ENCODE measurements at places on chromosomes 2 and 18.

DNA sequence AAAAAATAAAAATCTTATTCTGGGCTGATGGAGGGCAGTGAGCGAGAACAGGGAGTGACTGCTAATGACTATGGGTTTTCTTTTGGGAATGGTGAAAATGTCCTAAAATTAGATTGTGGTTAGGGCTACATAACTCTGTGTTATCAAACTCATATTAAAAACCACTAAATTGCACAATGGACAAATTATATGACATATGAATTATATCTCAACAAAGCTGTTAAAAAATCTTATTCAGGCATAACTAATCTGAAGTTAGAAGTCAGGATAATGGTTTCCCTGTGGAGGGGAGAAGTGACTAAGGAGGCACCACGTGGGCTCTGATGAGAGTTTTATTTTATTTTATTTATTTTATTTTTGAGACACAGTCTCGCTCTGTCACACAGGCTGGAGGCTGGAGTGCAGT is 32.1 kb upstream of the DPP4 start:
- no peak for DNase-seq

DNA sequence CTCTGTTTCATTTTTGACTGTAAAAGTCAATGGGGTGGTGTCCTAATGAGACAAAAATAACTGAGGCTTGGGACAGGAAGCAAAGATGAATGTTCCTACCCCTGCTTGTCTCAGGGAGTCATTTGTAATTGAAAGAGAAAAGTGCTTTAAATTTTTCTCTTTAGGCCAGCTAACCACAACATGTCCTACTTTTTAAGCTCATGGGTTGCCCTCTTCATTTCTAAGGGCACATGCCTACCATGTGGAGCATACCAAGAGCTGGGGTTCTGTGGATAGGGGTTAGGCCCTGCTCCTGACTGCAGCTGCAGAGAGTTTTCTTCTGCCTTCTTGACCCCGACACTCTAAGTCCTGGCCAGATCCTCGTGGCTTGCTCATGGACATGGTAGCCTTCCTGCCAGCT is 96.8 kb upstream of the ARL4C start:
- no peak for DNase-seq

- DNase-seq: no peak
Measured at GRCh38 chr2:45780541-45781463, 129.3 kb downstream of the PRKCE start.

- DNase-seq: no peak
Measured at GRCh38 chr18:70028084-70028483, 80.4 kb upstream of the CD226 start.

DNA sequence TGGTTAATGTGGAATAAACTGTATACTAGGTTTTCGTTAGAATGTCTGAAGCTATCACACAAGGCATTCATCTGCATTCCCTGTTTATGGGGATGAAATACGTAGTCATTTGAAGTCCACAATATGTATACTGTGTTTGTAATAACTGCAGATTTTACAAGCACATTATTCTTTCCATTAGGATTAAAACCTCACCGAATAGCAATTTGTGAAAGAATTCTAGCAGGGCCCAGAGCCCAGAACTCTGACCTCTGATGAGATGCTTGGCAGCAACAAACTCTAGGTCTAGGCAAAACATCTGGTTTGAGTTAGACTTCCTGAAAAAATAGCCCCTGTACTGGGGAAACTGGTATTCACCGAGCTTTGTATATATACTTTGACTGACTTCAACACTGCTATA is 158.2 kb downstream of the SRBD1 start:
- DNase-seq: no peak

DNA sequence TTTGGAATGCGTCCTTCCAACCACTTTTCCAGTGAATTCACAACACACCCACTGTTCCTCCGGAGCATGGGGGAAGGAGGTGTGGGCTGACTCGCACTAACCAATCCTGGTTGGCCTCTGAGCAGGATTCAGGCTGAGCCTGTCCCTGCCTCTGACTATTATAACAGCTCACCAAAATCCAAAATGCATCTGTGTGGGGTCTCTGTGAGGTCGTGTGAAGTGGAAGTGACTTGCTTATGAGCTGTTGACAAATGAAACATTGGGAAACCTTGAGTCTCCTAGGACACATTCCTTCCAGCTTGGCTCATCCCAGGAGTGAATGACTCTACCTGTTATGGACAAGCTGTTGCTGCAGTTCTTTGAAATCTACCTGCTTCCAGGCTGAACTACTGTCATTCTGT is 1.5 kb downstream of the CIDEA start:
- no peak for DNase-seq

- no peak for DNase-seq
Measured at GRCh38 chr2:78754930-78755329, 270.6 kb upstream of the REG3G start.

GRCh38 chr18:50080932-50081560 is 113.9 kb downstream of the MYO5B start:
- no peak for DNase-seq

DNA sequence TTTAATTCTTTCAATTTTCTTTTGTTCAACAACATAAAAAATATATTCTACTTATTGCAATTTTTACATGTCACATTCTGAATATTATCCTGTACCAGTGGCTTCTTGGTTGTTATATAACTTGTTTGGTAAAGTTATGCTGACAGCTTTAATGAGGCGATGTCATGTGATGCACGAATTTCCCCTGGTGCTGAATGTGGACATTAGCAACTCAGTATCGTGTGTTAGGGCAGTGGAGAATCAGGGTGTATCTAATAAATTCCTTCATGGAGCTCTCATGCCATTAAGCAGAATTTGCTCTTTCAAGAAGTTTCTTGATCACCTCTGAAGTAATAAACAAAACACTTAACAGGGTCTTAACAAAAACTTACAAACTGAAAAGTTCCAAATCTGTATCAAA is 99.6 kb upstream of the DNMT3A start:
- DNase-seq: no peak

- DNase-seq: no peak
Measured at GRCh38 chr2:99598441-99598840, 108.6 kb upstream of the REV1 start.

DNA sequence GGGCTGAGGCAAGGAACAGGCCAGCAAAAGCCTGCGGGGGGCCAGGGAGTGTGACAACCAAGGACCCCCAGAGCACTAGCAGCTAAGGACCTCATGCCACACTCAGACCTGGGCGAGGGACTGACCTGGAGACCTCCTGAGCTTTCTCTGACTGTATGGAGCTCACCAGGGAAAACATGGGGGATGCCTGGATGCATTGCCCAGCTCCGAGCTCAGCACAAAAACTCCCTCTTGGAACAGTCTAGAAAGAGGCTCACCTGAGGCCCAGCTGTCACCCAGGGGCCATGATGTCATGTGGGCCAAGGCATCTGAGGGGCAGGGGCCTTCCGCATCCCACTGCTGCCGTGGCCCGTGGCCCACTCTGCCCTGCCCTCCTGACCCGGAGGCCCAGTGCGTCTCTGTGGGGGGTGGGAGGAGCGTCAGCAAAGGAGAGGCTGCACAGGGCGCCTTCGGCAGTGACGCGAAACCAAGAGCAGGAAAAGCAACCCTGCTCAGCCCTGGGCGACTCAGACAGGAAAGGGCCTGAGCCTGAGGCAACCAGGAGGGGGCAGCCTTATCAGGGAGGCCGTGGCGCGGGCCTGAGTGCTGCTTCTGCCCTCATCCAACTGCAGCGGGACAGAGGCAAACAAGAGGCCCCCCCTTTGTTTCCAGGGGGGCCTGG is 57.3 kb upstream of the ALPP start:
- no peak for DNase-seq

- DNase-seq: peak; percentile 58
Measured at GRCh38 chr2:71510196-71510807, 56.9 kb downstream of the DYSF start.

DNA sequence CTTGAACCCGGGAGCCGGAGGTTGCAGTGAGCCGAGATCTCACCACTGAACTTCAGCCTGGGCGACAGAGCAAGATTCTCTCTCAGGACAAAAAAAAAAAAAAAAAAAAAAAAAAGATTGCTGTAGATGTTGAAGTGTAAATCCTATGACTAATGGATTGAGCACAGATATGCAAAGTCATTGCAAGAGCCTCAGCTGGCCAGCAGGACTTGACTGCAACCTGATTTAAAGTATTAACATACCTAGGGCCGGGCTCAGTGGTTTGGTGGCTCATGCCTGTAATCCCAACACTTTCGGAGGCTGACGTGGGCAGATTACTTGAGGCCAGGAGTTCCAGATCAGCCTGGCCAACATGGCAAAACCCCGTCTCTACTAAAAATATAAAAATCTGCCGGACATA is 103.4 kb upstream of the MSH2 start:
- no peak for DNase-seq

DNA sequence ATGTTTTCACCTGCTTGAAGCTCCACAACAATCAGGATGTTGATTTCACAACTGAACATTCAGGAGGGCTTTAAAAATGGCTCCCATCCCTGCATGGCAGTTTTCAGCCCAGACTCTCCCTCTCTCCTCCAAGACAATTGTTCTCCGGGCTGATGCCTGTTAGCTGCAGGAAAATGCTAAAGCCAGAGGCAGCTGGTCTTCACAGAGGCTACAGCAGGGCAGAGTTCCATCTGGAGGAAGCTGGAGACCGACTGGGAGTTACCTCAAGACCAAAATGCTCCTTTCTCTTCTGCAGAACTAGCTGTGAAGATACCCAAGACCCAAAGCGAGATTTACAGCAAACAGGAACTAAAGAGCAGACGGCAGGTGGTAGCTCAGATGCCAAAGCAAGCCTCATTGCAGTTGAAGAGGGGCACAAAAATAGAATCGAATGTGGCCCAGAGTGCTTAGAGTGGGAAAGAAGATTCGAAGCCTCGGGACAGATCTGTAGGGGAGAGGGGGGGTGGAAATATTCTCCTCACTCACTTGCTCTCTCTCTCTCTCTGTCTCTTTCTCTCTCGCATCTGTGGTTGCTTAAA is 423.6 kb downstream of the ZNF521 start:
- DNase-seq: no peak

GRCh38 chr2:38508311-38509039 is 94.3 kb downstream of the HNRNPLL start:
- peak; percentile 72 for DNase-seq

- no peak for DNase-seq
Measured at GRCh38 chr2:206408323-206409320, 34.7 kb upstream of the ADAM23 start.

- DNase-seq: no peak
Measured at GRCh38 chr2:205773989-205774388, 91.7 kb downstream of the NRP2 start.

DNA sequence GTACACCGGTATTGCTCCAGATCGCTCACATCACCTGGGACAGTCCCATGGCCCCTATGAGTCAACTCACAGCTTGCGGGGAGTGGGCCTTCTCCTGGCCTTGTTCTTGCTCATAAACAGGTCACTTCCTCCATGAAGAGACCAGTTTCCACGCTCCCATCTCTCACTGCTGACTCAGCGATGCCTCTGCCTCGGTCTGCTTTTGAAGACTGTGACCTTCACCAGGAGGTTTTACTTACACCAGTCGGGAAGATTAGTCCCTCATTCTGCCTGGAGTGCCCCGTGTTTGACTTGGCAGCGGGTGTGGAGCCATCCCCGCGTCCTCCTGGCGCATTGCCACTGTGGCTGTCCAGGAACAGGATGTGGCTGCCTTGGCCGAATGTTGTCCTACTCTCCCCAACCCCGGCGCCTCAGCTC is 159.8 kb downstream of the RHBDD1 start:
- peak; percentile 55 for DNase-seq

GRCh38 chr2:83959266-83959665 is 499.8 kb downstream of the SUCLG1 start:
- DNase-seq: no peak

GRCh38 chr2:67579806-67580205 is 182.7 kb downstream of the ETAA1 start:
- DNase-seq: no peak

- DNase-seq: peak; percentile 44
Measured at GRCh38 chr2:219352448-219353023, 20.0 kb upstream of the RESP18 start.

DNA sequence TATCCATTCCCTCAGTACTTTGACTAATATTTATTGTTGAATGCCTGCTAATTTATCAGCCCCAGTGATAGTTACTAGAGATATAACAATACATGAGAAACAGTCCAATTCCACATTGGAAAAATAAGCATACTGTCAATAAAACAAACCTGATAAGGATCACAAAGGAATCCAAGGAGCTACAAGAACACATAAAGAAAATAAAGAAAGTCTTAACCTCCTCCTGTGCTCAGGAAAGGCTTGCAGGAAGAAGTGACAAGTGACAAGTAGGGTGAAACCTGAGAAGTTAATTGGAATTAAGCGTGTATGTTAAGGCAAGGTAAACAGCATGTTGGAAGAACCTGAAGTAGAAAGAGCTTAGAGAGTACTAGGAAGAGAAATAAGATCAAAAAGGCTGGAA is 20.3 kb upstream of the ASNSD1 start:
- no peak for DNase-seq

GRCh38 chr2:143255899-143256298 is 126.7 kb downstream of the ARHGAP15 start:
- no peak for DNase-seq

DNA sequence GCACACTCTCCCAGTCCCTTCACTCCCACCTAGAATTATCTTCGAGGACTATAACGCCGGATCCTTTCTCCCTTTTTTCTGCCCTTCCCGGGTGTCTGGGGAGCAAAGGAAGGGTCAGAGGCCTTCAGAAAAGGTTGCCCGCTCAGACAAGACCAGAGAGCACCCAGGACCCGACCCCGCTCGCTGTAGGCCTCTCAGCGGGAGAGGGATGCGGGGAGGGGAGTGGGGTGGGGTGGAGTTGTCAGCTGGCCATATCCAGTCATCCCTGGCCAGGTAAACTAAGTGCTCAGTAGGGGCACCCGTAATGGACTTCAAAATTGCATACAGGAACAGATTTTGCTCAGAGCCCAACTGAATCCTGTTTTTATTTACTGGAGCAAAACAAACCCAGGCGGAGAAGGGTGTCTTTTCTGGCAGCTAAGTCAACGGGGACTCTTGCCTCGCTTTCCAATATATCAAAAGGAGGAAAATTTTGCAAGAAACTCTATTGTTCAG is 65.0 kb downstream of the NOL4 start:
- DNase-seq: no peak

GRCh38 chr2:10544252-10544651 is 96.1 kb upstream of the ODC1 start:
- DNase-seq: no peak
